ENCODE measurements at places on chromosomes 7 and 10.

DNA sequence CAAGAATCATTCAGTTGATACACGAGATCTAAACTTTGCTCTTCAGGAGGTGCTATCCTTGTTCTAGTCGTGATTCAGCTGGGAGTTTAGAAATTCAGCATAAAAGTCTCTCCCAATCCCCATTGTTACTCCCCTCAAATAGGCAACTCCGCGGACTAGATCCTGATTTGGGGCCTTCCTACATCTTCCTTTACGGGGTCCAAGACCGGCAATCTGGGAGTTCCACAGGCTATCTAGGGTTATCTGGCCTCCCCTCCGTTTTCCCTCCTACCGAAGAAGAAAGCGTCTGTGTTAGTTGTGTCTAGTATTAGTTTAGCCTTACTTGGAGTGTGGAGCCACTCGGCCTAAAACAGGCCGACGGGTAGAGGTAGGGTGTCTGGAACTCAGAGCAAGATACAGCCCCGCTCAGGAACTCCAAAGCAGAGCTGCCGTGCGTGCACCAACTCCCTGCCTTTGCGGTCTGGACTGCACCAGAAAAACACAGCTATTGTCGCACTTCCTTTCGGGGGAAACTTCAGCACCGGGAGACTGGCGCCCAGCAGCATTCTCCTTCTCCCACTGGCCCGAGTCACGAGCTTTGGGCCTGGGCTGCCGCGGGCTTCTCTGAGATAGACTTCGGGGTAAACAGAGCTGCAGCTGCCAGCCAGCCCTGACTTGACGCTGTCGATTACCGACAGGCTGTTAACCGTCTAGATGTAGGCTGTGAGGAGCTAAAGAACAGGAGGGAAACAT is 1.5 kb upstream of the DLX5 start:
- DNase-seq: no peak

- no peak for DNase-seq
These were observed 445.1 kb downstream of the PLXNA4 start for GRCh38 chr7:132131196-132131595.

- no peak for DNase-seq
These were observed 891 bp upstream of the WAPL start for GRCh38 chr10:86522510-86522855.

- no peak for DNase-seq
These were observed 138.8 kb downstream of the ADARB2 start for GRCh38 chr10:1598393-1599153.

DNA sequence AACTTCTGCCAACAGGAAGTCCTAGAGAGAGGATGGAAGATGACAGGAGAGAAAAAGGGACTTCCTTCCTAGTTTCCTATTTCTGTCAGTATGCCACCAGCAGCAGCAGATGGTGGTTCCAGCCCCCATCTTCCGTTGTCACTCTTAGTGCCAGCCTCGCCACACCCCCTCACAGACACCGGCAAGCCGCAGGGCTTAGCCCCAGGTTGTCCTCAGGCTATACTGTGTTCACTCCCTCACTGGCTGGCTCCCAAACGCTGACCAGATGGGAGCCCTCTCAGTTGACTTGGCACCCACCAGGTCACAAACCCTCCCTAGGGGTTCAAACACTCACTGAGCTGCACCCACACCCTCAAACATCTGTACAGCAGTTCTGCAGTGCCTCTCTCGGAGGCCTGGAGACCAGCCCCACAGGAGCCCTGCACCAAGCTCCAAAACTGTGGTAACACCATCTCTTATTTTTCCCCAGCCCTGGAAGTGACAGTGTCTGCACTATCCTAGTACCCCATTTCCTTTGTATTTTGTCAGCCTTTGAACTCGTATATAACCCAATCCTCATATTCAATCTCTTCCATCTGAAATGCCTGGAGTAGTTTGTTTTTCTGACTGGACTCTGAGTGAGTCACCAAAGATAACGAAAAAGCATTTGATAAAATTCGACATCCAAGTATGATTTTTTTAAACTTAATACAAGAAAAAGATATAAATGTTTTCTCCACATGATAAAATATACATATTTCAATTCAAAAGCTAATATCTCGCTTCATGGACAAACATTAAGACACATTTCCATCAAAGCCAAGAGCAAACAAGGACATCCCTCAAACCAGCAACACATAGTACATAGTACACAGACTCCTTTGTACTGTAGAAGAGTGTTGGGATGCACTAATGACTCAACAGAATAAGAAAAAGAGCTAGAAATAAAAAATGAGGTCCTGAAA is 34.5 kb downstream of the SMURF1 start:
- DNase-seq: no peak

GRCh38 chr7:28329661-28330363 is 82.5 kb upstream of the CREB5 start:
- DNase-seq: no peak

- no peak for DNase-seq
These were observed 38.4 kb upstream of the TM9SF3 start for GRCh38 chr10:96625173-96625572.

DNA sequence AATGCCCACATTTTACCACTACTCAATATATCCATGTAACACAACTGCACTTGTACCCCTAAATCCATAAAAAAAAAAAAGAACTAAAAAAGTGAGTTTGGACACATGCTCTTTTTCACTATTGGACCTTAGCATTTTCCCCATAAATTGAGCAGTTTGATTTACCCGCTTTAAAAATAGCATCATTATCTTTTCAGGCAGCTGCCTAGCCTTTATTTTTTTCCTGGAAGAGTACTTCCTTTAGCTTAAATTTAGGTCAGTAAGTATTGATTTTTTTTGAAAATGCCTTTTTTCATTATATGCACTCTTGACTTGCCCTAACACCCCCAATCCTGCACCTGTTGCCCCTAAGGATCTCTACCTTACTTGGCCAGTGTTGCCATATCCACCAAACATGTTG is 5.3 kb upstream of the NT5C3A start:
- DNase-seq: no peak

DNA sequence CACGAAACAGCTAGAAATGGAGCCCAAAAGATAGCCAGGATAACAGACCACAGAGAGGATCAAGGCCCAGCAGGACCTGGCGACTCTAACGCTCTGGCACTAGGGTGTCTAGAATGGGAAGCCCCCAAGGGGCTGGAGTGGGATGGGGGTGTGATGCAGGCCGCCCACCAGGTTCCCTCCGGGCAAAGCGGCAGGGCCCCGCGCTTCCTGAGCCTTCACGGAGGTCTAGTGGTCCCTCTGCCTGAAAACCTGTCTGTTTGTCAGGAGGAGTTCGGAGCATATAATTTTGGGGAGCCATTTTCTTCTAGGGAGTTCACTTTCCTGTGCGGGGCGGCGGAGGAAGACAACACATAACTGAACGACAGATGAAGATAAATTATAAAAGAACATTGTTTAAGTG is 48.2 kb upstream of the FXYD4 start:
- DNase-seq: no peak

GRCh38 chr7:117119192-117119924 is 166.1 kb downstream of the ST7 start:
- DNase-seq: peak; percentile 24

- no peak for DNase-seq
These were observed 24.9 kb downstream of the ST8SIA6 start for GRCh38 chr10:17429490-17429889.

- DNase-seq: no peak
These were observed 684.5 kb downstream of the GATA3 start for GRCh38 chr10:8738987-8739386.

DNA sequence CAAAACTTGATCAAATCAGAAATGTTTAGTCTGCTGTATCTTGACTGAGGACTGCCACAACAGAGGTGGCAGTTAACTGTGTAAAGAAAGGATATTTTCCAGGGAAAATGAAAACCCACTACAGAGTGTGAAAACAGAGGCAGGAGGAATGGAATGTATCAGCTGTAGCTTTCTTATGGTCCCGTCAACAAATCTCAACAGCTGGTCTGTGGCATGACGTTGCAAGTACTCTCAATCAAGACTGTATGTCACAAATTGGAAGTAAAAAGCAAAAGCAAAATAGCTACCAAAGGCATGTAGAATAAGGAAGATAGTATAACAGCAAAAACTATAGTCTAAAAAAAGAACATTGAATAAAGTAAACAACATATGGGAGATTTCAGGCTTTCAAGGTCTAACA is 123.5 kb downstream of the KMT2C start:
- DNase-seq: no peak

DNA sequence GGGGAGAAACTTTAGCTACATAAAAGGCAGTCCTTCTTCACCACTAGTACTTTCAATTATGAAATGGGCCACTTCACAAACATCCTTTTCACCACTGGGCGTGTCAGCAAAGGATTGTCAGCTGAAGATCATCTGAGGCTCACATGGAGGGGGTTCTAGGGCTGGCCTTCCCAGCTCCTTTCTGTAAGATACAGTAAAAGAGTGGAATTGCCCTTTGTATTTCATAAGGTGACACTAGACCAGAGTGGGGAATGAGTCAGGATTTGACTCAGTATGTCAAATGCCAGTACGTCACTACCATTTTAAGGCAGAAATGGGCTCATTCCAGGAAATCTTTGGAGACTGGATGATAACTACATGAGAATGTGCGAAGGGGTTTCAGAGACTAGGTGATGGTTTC is 21.2 kb upstream of the BLOC1S2 start:
- DNase-seq: no peak

DNA sequence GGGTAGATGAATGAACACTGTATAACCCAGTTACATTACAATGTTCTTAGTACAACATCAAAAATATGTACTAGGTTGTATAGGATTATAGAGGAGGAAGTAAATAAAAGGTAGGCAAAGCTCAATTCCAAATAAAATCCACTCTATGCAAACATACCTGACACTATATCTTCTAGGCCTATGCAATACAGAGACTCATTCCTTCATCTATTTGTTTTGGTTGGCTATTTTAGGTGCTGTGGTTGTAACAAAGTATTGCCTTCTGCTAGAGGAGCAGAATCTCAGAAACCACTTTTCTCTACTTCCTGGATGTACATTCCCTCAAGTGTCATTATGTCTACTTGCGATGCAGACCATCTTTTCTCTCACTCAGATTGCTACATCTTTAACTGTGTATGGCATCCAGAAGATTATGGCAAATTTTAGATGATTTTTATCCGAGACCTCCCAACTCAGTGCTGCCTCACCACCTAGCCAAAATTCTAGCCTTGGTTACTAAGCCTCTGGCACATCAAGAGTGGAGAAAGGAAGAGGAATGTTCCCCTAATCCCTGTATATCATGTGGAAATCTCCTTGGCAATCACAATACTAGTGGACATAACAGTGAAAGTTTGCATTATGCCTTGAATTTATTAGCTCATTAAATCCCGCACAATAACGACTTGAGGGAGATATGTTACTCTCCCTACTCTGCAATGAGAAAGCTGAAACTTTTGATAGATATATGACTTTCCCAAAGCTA is 5.5 kb upstream of the TFPI2 start:
- no peak for DNase-seq

- DNase-seq: no peak
These were observed 136.4 kb upstream of the ASAH2 start for GRCh38 chr10:50387732-50388073.

- no peak for DNase-seq
These were observed 59.5 kb downstream of the CHST15 start for GRCh38 chr10:124033887-124034218.

- DNase-seq: no peak
These were observed 24.9 kb upstream of the ZC3HAV1L start for GRCh38 chr7:139060695-139061237.

- no peak for DNase-seq
These were observed 77.3 kb upstream of the SAMD8 start for GRCh38 chr10:75034131-75034512.

DNA sequence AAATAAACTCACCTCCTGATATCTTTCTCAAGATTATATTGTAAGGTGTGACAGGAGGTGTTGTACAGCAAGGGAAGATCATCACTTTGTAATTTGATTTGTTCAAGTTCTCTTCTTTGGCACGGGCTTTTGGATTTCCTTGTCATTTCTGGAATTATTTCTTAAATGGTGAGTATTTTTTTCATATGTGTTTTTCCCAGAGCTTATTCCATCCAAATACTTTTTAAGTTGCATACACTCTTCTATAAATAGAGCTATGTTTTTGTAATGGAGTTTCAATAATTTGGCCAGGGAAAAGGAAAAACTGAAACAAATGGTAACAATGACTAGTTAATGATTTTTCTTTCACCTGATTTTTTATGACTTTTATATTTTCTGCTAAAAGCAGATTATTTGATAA is 92.5 kb downstream of the CFAP58 start:
- DNase-seq: no peak

DNA sequence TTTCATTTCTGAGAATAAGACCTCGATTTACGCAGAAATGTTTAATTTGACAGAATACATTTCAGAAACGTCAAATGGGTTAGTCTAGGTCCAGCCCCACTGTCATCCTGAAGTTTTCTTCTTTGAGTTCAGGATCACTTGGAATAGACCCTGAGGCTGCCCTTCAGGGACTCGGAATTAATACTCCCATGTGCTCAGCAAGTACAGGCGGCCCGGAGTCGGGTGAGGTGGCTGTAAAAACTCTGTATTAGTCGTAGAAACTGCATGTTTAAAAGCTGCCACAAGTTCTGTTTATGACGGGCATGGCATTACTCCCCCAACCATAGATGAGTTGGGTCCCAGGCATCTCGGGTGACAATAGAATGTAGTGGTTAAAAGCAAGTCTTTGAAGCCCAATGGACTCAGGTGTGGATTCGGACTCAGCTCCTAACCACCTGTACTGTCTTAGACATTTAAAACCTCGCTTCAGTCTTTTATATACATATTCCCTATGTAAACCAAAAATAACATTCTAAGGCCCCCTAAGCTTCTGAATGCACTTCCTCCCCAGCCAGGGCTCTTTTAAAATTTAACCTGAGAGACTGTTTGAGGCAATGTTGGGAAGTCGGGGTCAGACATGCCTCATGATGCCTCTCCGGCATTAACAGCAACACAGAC is 216.3 kb downstream of the ADARB2 start:
- DNase-seq: no peak

GRCh38 chr7:64888901-64889685 is 14.0 kb upstream of the ZNF273 start:
- DNase-seq: no peak

GRCh38 chr7:123028339-123028738 is 32.8 kb upstream of the TAS2R16 start:
- DNase-seq: no peak

DNA sequence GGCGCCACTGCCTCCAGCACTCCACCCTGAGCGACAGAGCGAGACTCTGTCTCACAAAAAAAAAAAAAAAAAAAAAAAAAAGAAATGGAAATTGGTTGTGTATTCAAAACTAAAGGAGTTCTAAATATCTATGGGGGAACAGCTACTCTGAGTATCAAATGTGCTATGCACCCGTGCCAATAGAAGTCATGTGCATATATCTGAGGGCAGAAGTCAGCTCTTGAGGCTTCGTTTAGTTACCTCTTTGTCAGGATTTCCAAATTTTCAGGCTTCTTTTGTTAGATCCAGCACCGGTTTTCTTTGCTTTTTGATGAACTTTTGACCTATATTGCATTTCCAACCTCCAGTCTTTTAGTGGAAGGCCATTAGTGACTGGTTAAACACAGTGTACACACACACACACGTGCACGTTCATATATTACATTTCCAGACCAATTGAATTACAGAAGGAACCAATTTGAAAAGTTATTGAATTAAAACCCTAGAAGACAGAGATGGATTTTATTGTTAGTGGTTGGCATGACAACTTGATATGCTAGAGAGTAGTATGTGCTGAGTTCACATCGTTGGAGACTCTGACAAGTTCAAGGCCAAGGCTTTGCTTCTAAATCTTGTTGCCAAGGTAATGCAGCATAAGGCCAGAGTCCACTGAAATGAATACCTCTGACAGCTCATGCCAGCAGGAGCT is 33.1 kb upstream of the ADD3 start:
- DNase-seq: no peak

Measured in activated CD8-positive, alpha-beta memory T cell treated with anti-CD3 and anti-CD28 coated beads for 48 hours (primary cell).